ENCODE measurements at places on chromosomes 11 and 22. TPM values are rescaled to one million over a fixed set of nuclear protein-coding genes. Genes with fewer than 3 reads are reported as not detected.
A peak's percentile ranks its signal among the peaks of the same experiment; 100 is the strongest.

GRCh38 chr11:58917159-58917783 lies 22.0 kb upstream of the GLYATL1 start:
- no peak for DNase-seq

GRCh38 chr11:123190518-123190917 lies 4.5 kb downstream of the CLMP start:
- no peak for DNase-seq

DNA sequence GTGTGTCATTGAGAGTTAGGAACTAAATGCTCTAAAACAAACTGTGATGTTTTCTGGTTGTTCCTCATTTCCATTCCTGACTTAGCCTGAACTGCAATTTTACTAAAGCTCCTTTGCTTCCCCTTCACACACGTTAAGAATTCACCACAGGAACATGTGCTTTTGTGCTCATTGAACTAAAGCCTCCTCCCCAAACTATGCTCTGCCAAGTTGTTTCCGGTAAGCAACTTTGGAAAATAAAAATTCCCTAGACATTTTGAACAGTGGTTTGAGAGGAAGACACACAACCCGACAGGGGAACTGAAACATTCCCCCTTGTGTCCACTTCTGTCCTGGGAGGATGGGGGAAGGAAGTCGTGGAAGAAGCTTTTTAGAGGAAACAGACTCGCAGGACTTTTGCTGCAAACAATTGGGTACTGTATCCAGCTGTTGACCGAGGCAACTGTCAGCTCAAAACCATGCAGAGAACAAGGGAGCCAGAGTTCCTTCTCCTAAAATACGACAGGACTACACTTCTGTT lies 66.9 kb downstream of the GAB2 start:
- peak; percentile 16 for DNase-seq

- DNase-seq = peak; percentile 62
Observed at GRCh38 chr11:128482512-128483191, 104.7 kb downstream of the ETS1 start.

- DNase-seq = peak; percentile 38
Observed at GRCh38 chr11:304915-305843, 2.4 kb upstream of the IFITM2 start.

DNA sequence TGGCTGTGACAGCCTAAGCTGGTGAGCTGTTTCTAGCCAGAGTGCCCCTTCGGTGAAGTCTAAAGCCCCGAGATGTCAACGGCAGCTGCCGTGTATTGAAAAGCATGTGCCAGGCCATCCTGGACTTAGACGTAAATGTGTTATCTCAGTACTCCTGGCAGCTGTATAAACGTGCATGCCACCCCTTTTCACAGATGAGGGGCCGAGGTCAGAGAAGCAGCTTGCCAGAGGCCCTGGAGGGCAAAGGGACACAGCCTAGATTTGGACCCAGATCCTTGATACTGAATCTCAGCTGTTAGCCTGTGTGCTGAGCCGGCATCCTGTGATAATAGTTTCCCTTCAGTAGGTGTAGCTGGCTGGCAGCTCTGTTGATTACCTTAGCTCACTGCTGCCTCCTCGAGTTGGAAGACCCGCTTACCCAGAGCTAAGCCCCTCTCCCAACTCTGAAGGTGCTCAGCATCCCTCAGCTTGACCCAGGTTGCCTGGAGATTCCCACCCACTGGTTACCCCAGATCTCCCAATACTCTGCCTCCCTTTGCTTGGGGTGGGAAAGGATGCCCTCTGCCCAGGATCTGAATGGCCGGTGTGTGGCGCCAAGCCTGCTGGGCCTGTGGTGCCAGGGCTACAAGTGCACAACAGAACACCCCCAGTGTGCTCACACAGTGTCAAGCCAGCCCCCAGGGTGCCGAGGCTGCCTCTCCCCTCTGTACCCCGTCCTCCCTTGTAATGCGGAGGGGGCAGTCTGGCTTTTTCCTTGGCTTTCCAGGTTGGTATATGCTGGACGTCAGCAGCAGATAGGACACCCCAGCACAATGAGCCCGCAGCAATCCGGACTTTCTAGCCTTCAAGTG lies 59.8 kb upstream of the WNT7B start:
- peak; percentile 59 for DNase-seq

GRCh38 chr11:107743191-107743590 lies 31.3 kb upstream of the SLN start:
- no peak for DNase-seq

GRCh38 chr22:49853981-49854831 lies 562 bp downstream of the ZBED4 start:
- DNase-seq = peak; percentile 29

DNA sequence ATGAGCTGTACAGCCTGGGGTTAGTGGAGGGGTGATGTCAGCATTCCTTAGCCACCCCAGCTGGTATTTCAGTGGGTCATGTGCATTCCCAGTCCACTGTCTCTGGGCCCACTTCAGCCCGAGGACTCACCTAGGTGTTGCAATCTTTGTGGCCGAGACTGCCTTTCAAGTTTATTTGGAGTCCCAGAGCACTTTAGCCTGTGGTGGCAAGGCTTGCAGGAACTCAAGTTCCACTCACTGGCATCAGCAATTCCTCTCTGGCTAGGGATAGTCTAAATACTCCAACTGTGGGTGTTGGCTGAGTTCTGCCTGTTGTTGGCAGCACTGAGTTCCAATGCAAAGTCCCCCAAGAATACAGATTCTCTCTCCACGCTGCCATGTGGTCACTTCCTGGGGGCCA lies 191.6 kb upstream of the PGR start:
- no peak for DNase-seq

DNA sequence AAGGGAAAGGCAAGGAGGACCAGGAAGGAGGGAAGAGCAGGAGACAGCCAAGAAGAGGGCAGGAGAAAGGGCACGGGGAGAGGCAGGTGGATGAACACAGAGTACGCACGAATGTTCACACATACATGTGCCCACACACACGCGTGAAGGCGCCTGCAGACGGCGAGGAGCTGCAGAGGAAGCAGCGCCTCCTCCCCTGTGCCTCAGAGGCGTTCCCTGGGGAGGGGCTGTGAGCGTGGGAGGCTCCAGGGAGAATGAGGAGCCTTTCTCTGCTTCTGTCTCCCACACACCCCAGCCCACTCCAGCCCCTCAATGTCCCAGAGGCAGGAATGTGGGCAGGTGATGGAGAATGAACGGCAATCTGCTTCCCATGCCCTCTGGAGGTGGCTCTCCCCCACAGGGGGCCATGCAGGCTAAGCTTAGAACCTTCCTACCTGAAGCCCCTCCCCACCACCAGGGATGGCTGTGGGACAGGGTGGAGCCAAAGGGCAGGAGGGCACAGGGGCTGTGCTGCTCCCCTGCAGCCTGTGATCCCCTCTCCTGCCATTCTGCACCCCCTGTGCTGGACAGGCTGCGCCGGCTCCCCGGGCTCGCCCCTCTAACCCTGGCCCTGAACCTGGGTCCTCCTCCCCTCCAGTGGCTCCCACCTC lies 25.3 kb downstream of the PPM1F start:
- DNase-seq = no peak

GRCh38 chr22:45843986-45844385 lies 133.0 kb downstream of the WNT7B start:
- DNase-seq = no peak

GRCh38 chr11:34909955-34910354 lies 6.2 kb downstream of the APIP start:
- DNase-seq = no peak

- no peak for DNase-seq
Observed at GRCh38 chr22:32858957-32859356, 57.5 kb downstream of the TIMP3 start.

DNA sequence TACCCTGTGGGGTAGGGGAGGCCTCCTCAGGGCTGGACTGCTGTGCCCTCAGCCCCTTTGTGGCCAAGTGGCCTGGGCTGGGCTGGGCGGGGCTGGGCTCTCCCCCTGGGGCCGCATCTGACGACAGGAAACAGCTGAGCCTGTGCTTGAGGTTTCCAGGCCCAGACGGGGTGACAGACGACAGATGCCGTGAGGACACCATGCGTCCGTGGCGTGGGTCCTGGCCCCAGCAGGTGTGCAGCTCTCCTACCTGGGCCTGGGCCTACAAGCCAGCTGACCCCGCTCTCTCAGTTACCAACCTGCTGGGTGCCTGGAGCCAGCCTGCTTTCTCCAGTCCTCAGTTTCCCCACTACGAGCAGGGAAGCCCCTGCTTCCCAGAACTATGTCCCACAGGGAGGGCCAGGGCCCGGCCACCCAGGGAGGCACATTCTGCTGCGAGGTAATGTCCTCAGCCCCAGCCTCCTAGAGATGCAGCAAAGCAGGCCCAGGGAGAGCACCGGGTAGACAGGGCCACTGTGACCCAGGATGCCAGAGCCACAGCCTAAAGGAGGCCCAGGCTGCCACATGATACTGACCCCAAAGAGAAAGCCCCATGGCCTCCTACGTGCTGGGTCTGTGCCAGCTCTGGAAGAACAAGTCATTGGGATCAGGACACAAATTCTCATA lies 181.3 kb downstream of the IGLL1 start:
- no peak for DNase-seq

- DNase-seq = no peak
Observed at GRCh38 chr11:12523180-12523924, 146.0 kb downstream of the PARVA start.

DNA sequence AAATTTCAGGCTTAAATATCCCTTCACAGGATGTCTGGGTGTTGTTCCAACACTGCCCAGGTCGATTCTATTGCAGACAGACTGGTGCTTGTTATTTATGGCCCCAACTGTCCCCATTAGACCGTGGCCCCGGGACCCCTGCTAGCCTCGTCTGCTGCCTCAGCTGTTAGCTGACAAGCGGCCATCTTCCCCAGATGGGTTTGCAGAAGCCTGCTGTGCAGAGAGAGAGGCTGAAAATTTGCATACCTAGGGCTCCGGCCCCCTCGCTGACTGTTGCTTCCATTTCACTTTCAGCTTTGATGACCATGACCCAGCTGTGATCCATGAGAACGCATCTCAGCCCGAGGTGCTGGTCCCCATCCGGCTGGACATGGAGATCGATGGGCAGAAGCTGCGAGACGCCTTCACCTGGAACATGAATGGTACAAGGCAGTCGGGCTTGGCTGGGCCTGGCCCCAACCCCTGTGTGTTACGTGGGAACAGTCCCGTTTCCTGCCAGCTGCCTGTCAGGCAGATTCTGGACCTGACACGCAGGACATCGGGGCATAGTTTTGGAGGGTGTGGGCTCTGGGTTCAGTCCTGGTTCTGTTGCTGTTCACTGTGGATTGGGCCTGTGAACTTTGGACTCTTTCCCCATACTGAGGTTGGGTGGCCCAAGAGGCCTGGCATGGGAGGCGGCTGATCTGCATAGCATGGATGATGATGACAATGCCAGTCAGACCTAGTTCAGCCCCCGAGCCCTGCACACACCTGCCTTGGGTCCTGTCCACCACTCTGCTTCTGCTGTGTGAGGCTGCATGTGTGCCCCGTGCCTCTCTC lies 16.4 kb downstream of the SMARCB1 start:
- DNase-seq = no peak

GRCh38 chr11:109120341-109120740 lies 301.6 kb upstream of the C11orf87 start:
- DNase-seq = no peak

DNA sequence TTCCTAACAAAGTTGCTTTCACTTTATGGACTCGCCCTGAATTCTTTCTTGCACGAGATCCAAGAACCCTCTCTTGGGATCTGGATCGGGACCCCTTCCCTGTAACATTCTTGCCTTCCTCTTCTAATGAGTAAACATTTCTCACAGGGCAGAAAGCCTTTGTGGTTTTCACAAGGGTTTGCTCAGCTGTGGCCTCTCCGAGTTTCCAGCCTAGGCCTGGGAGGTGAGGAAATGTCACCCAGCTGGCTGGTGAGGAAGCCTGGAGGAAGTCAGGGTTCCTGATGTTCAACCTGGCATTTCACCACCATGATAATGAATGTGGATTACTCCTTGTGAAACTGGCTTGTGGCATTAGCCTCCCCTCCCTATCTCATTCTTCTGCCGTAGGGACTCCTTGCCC lies 224.9 kb downstream of the DSCAML1 start:
- DNase-seq = peak; percentile 13

GRCh38 chr11:70437111-70437784 lies 38.9 kb downstream of the CTTN start:
- DNase-seq = no peak

DNA sequence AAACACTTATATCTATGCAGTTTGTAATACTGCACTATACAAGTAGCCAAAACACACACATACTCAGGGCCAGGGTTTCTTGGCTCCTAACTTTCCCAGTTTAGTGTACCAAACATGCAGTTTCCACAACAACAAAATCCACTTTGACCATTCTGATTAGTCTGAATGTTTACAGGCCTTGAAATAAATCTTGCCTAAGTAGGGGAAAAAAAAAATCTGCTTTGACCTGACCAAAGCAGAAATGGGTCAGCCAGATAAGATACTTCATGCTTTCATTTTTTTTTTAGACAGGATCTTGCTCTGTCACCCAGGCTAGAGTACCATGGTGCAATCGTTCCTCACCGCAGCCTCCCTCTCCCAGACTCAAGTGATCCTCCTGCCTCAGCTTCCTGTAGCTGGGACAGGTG lies 10.1 kb downstream of the PRR14L start:
- no peak for DNase-seq

DNA sequence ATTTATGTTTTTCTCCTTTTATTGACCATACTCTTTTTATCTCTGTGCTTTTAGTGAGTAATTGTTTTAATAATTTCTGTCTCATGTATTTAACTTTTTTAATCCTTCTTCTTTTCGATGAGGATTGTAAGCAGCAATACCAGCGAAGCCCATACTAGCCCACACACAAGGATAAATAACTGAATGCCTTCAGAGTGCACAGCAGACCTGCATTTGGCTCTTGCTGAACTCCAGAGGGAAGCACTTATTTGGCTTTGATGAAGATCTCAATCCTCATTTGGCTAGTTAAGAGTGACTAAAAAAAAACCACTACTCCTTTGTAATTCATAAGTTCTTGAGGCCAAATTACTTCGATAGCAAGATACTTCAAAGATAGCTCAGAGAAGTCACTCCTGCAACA lies 293.3 kb downstream of the METTL15 start:
- DNase-seq = no peak

GRCh38 chr22:25120761-25121212 lies 78.9 kb upstream of the CRYBB3 start:
- DNase-seq = no peak

DNA sequence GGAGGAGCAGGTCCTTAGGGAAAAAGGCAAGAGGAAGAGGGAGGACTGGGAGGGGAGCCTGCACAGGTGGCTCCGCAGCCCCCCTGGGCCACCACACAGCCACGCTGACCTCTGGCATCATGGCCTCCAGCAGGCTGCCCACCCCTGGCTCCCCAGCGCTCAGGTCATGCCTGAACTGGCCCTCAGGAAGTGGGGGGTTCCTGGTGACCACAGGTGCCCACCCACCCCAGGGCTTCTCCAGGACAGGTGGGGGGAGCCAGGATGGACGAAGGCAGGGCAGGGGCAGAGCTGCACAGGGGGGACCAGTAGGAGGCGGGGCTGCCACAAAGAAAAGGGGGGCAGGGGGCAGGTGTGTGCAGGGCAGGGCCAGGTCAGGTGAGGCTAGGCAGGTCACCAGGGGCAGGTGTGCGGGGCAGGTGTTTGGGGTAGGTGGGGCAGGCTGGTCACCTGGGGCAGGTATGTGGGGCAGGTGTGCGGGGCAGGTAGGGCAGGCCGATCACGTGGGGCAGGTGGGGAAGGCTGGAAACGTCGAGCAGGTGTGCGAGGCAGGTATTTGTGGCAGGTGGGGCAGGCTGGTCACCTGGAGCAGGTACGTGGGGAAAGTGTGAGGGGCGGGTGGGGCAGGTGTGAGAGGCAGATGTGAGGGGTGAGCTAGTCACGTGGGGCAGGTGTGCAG lies 997 bp downstream of the DEAF1 start:
- no peak for DNase-seq

The TLCD5 gene
- 11.4 TPM for total RNA-seq

The OSM gene
- total RNA-seq = 0.06 TPM

The MMP13 gene
- not detected for total RNA-seq

The RBMXL2 gene
- not detected for total RNA-seq

The LDLRAD3 gene
- 6.1 TPM for total RNA-seq

The CTSF gene
- 7.5 TPM for total RNA-seq

The TECTA gene
- 0.17 TPM for total RNA-seq

The CHADL gene
- total RNA-seq = not detected

The KRTAP5-11 gene
- total RNA-seq = not detected
